Muscle of leg (tissue), 16 donors: ENCODE measurements at places on chromosomes 13 and 19.

DNA sequence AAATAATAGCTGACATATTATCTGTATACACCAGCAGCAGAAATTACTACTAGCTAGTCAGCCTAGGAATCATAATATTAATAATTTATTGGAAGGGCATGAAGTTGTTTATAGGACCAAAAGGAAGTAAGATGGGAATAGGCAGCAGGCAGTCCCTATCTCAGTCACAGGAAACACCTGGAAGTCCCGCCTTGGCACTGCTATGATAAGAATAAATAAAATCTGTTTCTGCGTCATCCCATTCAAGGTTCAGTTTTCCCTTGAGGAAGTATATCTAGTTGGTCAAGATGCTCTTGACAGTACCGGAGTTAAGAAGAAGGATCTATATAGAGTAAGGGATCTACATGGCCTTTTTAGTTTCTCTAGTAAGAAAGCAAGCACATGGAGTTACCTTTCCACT lies 830.8 kb downstream of the DIAPH3 start:
- H3K27me3 ChIP-seq = no peaks in the 10 kb centered on the region
- no peak for DNase-seq
- no peaks in the 10 kb centered on the region for H3K4me1 ChIP-seq
- no peak overlapping the region for H3K4me3 ChIP-seq
- H3K27ac ChIP-seq = no peak overlapping the region

GRCh38 chr19:50190439-50190891 lies 13.0 kb upstream of the MYH14 start:
- H3K36me3 ChIP-seq = no peaks in the 10 kb centered on the region

- no peaks in the 10 kb centered on the region for H3K27me3 ChIP-seq
- no peaks in the 10 kb centered on the region for H3K36me3 ChIP-seq
- H3K4me1 ChIP-seq = peaks cover 11% of the 10 kb centered on the region
- no peak for DNase-seq
These were observed 9.8 kb upstream of the SIAH3 start for GRCh38 chr13:45861322-45861721.

- DNase-seq = no peak
- H3K4me1 ChIP-seq = peaks cover 2% of the 10 kb centered on the region
- H3K27ac ChIP-seq = no peak overlapping the region
- no peaks in the 10 kb centered on the region for H3K36me3 ChIP-seq
These were observed 6.5 kb upstream of the HSPH1 start for GRCh38 chr13:31168166-31168565.

DNA sequence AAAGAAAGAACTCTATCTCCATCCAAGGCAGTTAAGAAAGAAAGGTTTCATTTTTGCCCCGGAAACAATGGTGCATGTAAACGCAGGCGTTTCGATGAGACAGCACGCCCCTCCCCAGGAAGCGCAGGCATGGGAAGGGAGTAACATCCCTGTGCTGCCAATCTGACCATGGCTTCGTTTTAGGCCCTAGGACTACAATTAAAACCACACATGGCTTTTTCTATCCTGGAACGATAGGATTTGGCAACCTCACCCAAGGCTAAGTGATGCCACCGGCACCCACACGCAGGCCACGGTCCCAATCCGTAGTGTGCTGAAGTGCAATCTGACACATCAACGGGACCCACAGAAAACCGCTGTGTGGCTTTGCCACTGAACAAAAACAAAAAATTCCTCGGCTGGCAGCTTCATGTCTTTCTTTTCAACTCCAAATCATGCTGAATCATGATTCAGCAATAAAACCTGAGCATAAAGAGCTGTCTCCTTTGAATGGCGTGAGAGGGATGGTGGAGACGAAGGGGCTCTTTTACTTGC lies 24.2 kb downstream of the RANBP3 start:
- no peaks in the 10 kb centered on the region for H3K27me3 ChIP-seq
- peaks cover 23% of the 10 kb centered on the region for H3K36me3 ChIP-seq
- peaks cover 39% of the 10 kb centered on the region for H3K4me1 ChIP-seq

DNA sequence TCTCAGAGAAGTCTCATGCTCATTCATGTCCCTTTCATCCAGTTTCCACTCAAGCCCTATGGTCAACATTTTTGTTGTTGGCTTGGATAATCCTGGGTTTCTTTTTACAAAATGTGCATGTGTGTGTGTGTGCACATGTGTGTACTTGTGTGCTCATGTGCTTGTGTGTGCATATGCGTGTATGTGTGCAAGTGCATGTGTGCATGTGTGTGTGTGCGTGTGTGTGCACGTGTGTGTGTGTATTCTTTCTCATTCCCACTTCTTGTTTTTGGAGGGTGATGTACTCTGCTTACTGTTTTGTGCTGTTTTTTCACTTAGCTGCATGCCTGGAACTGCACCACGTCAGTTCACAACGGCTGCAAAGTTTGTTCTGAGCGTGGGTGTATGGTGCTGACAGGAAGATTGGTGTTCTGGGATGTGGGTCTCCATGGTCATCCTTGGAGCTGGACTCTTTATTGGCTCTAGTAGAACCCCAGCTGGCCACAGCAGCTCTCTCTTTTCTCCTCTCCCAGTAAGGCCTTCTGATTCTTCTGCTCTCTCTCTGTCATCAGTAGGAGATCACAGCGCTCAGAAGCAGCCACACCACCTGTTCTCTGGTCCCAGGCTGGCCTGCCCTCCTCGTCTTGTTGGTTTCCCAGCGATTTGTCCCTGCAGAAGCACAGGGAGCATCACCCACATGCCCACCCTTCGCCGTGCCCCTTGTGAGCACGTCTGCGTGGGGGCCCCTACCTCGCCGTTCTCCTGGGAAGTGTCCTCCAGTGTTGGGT lies 60.8 kb downstream of the SOX1 start:
- peak; percentile 86 for DNase-seq
- peaks cover 14% of the 10 kb centered on the region for H3K4me1 ChIP-seq
- no peaks in the 10 kb centered on the region for H3K36me3 ChIP-seq
- H3K27me3 ChIP-seq = peaks cover 24% of the 10 kb centered on the region

DNA sequence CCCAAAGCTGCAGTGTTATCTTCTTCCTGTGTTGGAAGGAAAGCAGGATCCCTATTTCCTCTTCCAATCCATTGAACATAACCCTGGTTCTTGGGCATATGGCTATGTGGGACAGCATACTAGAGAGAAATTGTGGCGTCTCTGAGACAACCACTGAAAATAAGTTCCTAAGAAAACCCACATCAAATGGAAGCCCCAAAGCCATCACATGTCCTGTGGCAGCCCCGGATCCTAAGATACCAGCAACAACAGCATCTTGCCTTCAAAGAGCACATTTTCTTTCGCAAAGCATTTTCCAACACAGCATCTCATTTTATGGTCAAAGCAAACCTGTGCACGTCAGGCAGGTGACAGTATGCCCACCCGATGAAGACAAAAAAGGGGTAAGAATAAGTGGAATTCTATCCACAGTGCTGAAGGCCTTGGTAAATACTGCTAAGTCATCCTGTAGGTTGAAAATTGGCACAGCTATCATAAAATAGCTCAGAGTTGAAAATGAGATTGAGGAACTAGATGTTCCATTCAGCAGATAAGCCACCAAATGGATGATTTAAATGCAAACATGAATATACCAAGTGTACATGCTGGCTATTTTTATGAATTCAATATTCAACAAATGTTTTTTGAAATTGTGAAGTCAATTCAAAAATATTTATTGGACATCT lies 232.2 kb downstream of the DLEU7 start:
- no peak overlapping the region for H3K4me3 ChIP-seq
- peaks cover 11% of the 10 kb centered on the region for H3K4me1 ChIP-seq
- no peaks in the 10 kb centered on the region for H3K27me3 ChIP-seq

- peaks cover 4% of the 10 kb centered on the region for H3K27me3 ChIP-seq
- H3K36me3 ChIP-seq = no peaks in the 10 kb centered on the region
- H3K27ac ChIP-seq = no peak overlapping the region
- H3K4me3 ChIP-seq = no peak overlapping the region
These were observed 8.3 kb downstream of the FPR1 start for GRCh38 chr19:51743405-51743804.

DNA sequence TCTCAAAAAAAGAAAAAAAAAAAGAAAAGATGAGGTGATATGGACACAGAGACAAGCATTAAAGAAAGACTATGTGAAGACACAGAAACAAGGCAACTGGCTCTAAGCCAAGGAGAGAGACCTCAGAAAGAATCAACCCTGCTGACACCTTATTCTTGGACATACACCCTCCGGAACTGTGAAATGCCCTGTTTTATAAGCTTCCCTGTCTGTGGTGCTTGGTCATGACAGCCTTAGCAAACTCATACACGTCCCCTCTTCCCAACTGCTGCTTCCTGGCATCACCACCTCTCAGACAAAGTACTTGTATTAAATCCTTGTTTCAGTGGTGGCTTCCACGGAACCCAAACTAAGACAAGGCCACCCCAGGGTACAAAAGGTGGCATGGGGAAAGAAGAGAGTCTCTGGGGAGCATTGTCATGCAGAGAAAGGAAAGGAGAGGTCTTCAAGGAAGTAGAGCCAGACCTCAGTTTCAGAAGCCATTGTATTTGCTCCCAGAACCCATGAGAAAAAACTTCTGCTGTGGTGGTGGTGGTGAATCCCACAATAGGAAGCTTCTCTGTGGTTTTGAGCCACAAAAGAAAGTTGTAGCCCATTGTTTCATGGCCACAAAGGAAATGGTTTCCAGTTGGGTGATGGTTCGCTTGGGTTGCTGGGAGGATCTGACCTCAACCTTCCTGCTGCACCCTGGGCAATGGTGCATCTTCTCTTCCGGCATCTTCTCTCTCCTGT lies 16.3 kb upstream of the TSPAN16 start:
- peaks cover 6% of the 10 kb centered on the region for H3K4me1 ChIP-seq
- no peak for DNase-seq
- peak overlapping the region; percentile 17 for H3K27ac ChIP-seq
- H3K36me3 ChIP-seq = no peaks in the 10 kb centered on the region
- no peaks in the 10 kb centered on the region for H3K27me3 ChIP-seq

GRCh38 chr19:55193481-55193880 lies 13.4 kb upstream of the SYT5 start:
- DNase-seq = no peak
- no peaks in the 10 kb centered on the region for H3K36me3 ChIP-seq
- no peaks in the 10 kb centered on the region for H3K4me1 ChIP-seq
- no peak overlapping the region for H3K4me3 ChIP-seq

DNA sequence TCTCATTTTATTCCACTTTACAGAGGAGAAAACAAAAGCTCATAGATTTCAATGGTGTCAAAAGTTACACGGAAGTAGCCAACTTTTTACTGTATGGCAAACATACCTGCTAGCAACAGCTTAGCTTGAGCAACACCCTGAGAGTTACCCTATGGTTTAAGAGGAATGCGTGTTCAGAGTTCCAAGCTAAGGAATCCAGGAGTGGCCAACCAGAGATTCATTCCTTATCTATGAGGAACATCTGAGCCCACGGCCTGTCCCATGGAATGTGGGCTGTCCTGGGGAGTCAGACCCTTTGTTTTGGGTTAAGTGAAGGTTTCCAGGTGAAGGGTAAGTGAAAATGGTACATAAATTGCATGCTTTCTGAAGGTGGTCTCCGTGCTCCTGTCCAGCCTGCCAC lies 67.5 kb downstream of the STARD13 start:
- peaks cover 4% of the 10 kb centered on the region for H3K36me3 ChIP-seq
- no peak overlapping the region for H3K27ac ChIP-seq
- H3K27me3 ChIP-seq = no peaks in the 10 kb centered on the region
- H3K4me3 ChIP-seq = no peak overlapping the region
- DNase-seq = no peak
- peaks cover 24% of the 10 kb centered on the region for H3K4me1 ChIP-seq

DNA sequence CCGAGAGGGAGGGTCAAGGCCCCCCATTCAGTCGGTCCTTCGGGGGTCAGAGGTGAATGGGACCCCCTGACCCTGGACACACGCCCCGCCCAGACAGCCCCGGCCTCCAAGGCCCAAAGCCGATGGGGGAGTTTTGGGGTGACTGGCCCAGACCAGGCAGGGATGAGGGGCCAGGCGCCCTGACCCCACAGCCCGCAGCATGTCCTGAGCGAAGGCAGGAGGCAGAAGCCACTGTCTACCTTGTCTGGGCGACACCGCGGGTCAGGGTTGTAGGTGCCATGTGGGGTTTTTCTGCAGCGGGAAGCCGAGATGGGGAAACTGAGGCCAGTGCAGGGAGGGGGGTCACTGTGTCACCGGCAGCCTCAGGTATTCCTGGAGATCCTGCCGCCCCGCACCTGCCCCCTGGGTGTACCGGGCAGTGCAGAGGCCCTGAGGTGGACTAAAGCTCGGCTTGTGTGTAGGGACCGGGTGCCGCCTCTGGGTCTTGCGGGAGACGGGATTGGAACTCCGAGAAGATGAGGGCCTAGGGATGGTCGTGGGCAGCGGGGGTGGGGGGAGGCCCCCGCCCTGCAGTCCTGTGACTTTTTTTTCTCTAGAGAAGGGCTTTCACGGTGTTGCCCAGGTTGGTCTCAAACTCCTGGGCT lies 8.5 kb downstream of the ARID3A start:
- no peak for DNase-seq
- H3K4me3 ChIP-seq = no peak overlapping the region
- H3K36me3 ChIP-seq = peaks cover 8% of the 10 kb centered on the region

- H3K4me1 ChIP-seq = peaks cover 18% of the 10 kb centered on the region
- no peak overlapping the region for H3K27ac ChIP-seq
- DNase-seq = peak; percentile 60
- H3K27me3 ChIP-seq = peaks cover 7% of the 10 kb centered on the region
- peaks cover 8% of the 10 kb centered on the region for H3K36me3 ChIP-seq
- peak overlapping the region; percentile 46 for H3K4me3 ChIP-seq
These were observed 2.4 kb downstream of the DZIP1 start for GRCh38 chr13:95642028-95642621.

DNA sequence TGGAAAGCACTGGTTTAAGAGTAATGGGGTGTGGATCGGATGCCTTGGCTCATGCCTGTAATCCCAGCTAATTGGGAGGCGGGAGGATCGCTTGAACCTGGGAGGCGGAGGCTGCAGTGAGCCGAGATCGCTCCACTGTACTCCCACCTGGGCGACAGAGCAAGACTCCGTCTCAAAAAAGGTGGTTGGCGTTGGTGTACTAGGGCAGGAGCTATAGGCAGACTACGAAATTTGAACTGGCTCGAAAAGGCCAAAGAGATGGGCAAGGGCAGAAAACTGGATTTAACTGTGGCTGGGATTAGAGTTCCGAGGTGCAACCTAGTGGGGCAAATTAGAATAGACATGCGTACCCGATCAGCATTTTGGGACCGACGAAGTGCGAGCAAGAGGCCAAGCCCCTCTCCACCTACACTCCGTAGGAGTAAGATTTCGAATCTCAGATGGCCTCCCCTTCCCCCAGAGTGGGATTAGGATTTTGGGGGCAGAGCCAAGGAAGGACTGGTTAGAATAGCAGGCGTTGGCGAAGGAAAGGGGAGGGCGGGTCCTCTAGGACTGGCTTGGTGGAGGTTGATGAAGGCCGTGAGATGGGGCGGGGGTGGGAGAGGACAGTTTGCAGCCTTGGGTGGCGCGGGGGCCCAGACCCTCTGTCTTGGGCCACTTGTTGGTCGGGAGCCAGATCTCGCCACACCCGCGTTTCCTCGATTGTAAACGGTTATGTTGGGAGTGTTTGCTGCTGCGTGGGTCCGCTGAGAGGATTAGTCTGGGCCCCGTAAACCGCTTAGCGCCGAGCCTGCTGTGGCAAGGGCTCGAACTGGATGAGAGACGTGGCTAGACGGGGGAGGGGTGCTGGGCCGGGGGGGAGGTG lies 2.0 kb upstream of the INAFM1 start:
- H3K27ac ChIP-seq = peak overlapping the region; percentile 99
- H3K27me3 ChIP-seq = no peaks in the 10 kb centered on the region
- H3K36me3 ChIP-seq = peaks cover 41% of the 10 kb centered on the region
- peaks cover 35% of the 10 kb centered on the region for H3K4me1 ChIP-seq
- peak; percentile 85 for DNase-seq
- H3K4me3 ChIP-seq = peak overlapping the region; percentile 70

- H3K4me3 ChIP-seq = no peak overlapping the region
- H3K4me1 ChIP-seq = peaks cover under 1% of the 10 kb centered on the region
- H3K36me3 ChIP-seq = no peaks in the 10 kb centered on the region
- H3K27ac ChIP-seq = no peak overlapping the region
These were observed 6.2 kb downstream of the NRTN start for GRCh38 chr19:5811117-5811516.
